ENCODE measurements at places on chromosomes 1 and 21. TPM values are rescaled to one million over a fixed set of nuclear protein-coding genes. Genes with fewer than 3 reads are reported as not detected.

- no peak for DNase-seq
These were observed 18.3 kb upstream of the IFNGR2 start for GRCh38 chr21:33384841-33385331.

Gene BRINP3
- total RNA-seq: not detected

DNA sequence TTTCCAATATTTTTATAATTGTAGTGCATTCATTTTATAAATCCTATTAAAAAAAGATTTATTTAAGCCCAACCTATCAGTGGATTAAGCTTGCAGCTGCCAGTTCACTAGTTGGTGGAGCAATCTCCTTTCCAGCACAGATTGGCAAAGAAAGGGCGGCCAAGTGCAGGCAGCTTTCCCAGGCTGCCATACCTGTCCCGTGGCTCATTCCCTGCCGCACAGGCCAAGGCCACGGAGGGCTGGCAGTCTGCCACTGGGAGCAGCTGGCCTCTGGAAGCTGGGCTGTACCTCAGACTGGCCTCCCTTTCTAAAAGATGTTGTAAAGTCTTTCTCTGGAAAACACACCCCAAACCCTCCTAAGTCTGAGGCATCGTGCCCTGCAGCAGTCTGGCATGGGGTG is 74.2 kb downstream of the SIM2 start:
- DNase-seq: peak; percentile 97

DNA sequence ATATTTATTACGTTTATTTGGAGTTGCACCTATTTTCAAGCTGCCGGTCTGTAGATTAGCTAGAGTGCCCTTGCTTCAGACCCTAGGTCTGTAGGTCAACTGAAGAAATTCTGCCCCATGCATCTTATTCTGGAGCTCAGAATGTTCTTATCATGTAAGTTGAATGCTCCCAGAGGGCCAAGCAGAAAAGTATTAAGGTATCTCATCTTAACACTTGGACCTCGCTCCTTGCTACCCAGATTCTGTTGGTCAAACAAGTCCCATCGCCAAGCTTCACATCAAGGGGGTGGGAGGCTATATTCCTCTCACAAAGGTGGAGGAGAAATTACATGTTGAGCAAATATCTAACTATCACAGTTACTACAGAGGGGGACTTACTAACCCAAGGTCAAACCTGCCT is 187.7 kb downstream of the C1orf94 start:
- no peak for DNase-seq

DNA sequence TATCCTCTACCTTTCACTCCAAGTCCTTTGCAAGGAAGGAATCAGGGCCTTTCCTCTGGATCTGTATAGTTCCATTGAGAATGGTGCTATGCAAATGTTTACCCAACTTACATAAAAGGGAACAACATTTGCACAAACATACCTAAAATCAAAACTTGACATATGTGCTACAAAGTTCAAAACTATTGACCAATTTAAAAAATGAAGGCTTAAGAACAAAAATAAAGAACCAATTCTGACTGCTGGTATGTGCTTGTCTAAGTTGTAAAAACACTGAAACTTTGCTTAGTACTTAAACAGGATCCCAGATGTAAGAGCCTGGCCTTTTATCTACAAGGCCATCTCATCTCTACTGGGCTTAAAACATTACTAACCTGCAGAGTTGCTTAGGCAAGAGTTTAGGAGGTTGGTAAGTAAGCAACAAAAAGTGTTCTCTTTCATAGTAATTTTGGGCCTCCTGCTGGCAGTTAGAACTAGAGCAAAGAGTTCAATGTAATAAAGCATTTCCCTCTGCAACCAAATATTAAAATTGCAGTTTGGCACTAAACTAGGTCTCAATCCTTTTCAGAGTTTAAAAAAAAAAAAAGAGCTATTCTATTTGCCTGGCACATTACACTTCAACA is 2.0 kb downstream of the SCMH1 start:
- no peak for DNase-seq

DNA sequence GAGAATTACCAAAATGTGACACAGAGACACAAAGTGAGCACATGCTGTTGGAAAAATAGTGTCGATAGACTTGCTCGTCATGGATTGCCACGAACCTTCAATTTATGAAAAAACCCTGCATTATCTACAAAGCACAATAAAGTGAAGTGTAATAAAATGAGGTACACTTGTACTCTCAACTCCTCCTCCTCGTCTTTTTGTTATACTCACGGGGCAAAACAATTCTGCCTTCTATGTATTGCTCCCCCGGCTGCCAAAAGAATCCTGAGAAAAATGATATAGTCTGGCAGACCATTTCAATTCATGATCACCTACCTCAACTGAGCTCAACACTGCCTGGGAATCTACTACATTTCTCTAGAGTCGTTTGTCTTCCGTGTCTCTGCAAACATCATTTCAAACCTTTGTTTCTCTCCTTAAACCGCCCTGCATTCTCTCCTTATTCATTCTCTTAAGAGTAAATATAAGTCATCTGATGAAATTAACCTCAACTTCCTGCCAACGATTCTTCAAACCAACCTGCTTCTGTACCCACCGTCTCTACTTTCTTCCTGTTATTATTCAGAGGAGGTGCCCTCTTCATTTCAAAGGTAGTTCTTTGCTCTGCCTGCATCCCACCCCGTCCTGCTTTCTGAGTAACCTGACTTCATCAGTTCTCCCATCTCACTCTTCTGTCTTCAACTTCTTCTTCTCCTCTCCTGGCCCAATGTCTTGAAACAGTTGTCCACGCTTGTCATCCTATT is 12.9 kb upstream of the IL19 start:
- DNase-seq: no peak

DNA sequence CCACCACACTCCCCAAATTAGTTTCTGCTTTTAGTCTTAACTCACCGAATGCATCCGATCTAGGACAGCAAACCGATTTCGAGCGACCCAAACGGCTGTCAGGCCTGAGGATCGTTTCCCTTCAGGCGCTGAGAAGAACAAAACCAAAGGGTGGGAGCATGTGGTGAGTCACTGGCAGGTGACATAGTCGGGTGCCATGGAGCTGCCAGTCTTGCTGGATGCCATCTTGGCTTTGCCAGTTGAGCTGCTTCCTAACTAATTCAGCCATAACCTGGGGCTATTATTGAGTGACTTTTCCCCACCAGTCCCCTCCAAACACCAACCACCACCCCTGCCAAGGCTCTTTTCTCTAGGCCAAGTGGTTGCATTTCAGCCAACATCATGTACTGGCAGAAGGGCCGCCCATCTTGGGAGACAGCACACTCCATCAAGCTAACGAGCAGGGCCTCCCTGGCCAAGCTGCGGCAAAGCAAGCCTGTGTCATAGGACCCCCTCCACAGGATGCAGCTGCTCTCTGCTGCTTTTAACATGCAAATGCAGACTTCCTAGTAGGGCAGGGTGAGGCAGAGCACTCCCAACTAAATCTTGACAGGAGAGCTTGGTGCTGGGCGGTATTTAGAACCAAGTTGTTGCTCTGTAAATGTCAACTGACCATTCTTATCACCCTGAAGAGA is 22.3 kb upstream of the PEX19 start:
- no peak for DNase-seq

DNA sequence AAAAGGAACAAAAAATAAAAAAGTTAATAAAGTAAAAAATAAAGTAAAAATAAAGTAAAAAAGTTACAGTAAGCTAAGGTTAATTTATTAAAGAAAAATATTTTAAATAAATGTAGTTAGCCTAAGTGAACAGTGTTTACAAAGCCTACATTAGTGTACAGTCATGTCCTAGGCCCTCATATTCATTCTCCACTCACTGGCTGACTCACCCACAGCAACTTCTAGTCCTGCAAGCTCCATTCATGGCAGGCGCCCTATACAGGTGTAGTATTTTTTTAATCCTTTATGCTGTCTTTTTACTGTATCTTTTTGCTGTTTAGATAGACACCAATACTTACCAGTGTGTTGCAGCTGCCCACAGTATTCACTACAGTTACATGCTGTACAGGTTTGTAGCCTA is 12.4 kb downstream of the ADAR start:
- no peak for DNase-seq

Gene CLEC20A
- not detected for total RNA-seq

GRCh38 chr1:98331718-98332311 is 329.7 kb upstream of the SNX7 start:
- DNase-seq: no peak

DNA sequence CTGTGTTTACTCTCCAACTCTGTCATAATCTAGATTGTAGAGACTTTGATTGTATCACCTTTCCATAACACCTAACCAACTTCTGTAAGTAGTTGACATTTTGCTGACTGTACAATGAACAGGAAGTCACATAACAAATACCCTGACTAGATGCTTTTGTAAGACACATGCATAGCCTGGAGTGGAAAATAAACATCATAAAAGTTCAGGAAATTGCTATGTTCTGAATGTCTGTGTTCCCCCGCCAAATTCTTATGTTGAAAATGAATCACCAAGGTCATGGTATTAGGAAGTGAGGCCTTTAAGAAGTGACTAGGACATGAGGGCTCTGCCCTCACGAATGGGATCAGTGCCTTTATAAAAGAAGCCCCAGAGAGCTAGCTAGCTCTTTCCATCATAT is 40.4 kb upstream of the ZSWIM5 start:
- DNase-seq: no peak

GRCh38 chr1:6423321-6423999 is 1.1 kb upstream of the ESPN start:
- DNase-seq: peak; percentile 73

GRCh38 chr1:204319027-204319426 is 40.7 kb downstream of the PLEKHA6 start:
- DNase-seq: no peak

DNA sequence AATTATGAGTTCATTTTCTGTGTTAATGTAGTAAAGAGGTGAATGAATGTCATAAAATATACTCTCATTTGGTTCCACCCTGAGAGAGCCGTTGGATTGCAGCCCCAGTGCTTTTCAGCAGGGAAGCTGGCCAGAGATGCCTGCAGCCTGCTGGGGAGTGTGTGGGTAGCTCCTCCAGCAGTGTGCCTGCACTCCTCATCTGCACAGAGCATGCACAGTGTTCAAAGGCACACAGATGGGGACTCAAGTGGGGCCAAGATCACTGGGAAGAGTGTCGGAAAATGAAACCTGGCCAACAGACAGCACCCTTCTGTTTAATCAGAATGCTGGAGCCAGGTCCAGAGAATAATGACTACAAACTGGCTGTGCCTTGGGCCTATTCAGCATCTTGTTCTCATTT is 206.8 kb downstream of the ST6GALNAC3 start:
- DNase-seq: no peak

Gene CFHR3
- total RNA-seq: 279 TPM
